ENCODE measurements at places on chromosomes 3 and 15.

DNA sequence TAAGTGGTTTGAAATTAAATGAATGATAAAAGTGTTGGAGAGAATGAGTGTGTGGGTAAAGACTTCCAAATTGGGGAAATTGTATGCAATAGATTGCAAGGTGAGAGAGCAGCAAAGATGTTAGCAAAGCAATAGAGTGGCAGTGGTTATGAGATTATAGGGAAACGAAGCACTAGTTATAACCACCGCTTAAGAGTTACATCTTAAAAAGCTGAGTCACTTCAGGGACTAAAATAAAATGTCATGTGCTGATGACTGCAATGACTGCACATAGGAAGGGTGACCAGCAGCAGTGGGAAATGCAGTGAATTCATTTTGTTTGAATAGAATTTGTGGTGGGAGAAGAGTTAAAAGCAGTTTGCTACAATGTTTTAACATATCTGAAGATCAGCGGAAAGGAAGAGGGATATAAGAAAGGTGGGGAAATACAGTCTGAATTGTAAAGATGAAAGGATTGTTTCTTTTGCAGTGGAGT lies 127.3 kb downstream of the RAP2B start:
- DNase-seq, result no peak

- no peak for DNase-seq
These were observed 14.3 kb upstream of the IL20RB start for GRCh38 chr3:136943436-136943835.

GRCh38 chr3:8555113-8555661 lies 53.6 kb downstream of the LMCD1 start:
- DNase-seq, result no peak

GRCh38 chr3:141656771-141657170 lies 81.3 kb upstream of the RNF7 start:
- no peak for DNase-seq

GRCh38 chr3:30222441-30222840 lies 384.0 kb upstream of the TGFBR2 start:
- no peak for DNase-seq

- DNase-seq, result no peak
These were observed 15.9 kb downstream of the CXCR6 start for GRCh38 chr3:45959201-45959600.

DNA sequence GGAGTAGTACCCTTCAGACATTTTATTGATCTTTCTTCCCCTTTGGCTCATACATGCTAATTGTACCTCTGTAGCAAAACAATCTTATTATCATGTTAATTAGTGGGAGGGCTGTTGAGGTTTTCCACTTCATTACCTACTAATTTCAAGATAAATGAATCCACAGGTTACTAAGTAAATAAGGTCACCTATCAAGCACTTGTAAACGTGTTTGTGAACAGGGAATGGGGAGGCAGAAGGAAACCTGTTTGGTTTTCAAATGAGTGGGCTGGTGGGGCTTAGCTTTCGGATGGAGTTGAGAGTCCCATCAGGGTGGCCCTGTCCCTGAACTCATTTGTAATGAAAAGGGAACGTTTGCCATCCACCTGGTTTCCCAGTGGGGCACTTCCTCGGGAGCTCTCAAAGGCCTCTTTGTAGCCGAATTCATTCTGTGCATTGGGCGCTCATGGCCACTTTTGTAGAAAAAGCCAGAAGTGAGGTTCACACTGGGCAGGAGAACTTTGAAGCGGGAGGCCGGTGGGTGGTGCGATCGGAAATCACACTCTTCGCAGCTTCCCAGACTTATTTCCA lies 419.8 kb upstream of the NR2F2 start:
- peak; percentile 0 for DNase-seq

DNA sequence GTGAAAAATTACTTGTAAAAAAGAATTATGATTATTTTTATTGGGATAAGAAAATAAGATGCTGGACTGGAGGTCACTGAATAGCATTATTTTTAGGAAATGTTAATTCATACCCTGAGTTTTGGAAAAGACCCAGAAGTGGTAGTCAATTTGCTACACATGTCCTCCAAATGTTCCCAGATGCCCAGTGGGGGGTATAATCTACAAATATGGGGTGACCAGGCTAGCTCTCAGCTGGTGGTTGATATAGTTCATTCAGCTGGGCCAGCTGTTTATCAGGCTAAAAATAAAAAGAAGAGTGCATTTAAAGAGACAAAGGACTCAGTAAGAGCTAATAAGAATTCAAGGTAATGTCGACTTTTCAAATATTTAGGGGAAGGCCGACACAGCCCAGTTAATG lies 402.0 kb upstream of the GOLIM4 start:
- no peak for DNase-seq

- DNase-seq, result no peak
These were observed 993 bp downstream of the PLCL2 start for GRCh38 chr3:16885593-16886302.

GRCh38 chr3:14789221-14789620 lies 29.5 kb upstream of the FGD5 start:
- DNase-seq, result no peak

GRCh38 chr15:100931143-100931890 lies 12.2 kb downstream of the LRRK1 start:
- DNase-seq, result no peak

DNA sequence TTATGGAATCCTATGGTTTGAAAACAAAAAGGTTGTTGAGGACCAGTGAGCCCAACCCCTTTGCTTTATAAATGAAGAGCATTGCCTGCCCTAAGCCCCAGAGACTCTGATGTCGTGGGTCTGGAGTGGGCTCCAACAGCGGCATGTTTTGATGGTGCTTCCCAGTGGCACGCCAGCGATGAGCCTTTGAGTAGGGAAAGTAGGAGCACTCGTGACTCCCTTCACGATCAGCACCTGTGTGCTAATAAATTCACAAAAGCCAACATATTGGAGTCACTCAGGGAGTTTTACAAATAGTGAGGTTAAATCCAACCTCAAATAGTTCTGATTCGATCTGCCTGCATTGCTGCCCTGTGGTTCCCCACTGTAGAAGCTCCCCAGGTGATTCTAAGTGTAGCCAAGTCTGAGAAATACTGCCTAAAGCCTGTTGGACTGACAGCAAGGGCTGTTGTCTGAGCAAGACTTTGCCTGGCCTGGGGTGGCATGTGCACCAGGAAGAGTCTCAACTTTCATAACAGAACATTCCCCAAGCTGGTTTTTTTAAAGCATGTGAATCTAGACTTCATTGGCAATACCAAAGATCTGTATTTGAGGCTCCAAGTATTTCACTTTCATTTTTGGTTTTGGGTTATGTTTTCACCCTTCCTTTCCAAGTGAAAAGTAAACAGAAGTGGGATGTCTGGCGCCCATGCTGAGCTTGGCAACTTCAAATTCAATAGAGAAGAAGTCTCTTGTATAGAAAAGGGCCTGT lies 9.9 kb downstream of the CCR5 start:
- no peak for DNase-seq

DNA sequence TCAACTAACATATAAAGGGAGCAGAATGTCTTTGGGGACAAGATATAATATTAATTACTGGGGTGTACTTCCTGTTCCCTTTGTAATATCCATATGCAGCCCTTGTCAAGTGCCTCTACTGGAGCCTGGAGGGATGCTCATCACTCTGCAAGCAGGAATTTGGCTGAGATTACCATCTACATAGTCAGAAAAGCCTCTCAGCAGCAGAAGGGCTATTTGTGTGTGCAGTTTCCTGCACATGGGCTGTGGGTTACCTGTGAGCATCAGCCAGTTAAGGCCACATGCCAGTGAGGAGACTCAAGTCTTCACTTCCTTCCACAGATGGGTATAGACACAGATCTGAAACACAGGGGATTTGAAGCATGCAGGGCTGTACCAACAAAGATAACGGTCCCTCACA lies 278.1 kb upstream of the PLSCR5 start:
- DNase-seq, result no peak

- no peak for DNase-seq
These were observed 166.9 kb upstream of the FAM3D start for GRCh38 chr3:58833491-58833890.

DNA sequence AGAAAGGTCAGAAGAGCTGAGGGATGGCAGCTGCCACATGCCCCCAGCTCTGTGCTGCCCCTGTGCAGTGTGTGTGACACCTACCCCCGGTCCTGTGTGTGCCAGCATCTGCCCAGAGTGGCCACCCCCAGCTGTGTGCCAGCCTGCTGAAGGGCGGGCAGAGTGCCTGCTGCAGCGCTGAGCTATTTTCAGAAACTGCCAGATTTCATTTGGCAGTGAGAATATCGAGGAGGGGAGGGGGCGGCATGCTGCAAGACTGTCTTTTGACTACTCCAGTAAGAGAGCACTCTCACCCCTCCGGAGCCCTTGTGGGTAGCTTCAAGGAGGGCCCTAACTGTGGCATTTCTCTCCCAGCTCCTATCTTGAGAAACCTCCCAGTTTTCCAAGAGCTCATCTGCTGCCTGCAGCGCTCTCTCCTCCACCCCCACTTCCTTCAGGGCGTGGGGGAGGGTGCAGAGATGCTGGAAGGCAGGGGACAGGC lies 25.2 kb upstream of the DOCK3 start:
- DNase-seq, result no peak

DNA sequence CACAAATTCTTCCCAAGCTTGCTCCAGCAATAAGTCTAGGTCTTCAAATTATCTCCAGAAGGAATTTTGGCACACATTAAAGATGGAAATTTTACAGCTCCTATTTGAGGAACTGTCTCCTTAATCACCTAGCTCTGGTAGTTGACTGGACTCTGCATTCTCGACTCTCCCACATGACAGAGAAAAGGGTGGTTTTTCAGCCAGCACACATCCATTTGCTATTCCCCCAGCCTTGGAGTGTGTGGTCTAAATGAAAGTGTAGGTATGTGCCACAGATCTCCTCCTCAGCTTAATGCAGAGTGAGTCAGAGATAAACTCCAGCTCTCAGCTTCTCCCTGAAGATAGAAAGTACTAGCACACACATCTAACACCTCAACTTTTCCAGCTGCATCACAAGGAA lies 62.2 kb upstream of the ALCAM start:
- no peak for DNase-seq

DNA sequence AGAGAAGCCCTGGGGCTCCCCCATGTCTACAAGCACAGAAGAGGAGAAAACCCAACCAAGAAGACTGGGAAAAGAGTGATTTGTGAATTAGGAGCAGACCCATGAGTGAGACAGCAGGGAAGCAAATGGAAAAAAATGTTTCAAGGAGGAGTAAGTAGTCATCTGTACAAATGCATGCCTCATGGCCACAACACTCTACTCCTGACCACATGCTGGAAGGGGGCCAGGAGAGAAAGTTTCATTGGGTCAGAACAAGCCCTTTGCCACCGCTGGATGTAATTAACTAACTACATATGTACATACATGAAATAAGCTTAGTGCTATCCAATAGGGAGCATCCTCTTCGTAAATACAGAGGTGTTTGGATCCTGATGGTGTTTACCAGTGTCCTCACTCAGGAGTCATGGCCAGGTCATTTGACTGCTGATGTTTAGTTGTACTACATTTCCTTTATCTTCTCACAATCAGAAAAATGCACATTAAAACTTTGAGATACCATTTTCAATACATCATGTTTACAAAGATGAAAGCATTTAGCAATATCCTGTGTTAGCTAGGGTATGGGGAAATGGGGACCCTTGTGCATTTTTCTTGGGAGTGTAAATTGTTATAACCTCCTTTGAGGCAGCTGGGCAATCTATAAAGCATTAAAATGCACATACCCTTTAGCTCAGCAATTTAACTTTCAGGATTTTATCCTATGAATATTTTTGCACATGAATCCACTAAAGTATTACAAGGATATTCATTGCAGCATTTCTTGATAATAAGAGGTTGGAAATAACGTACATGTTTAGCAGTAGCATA lies 27.1 kb downstream of the CLRN1 start:
- DNase-seq, result no peak

GRCh38 chr3:136250903-136251460 lies 842 bp downstream of the PCCB start:
- DNase-seq, result no peak

GRCh38 chr15:101526442-101526841 lies 36.9 kb upstream of the PCSK6 start:
- no peak for DNase-seq

GRCh38 chr3:121542924-121543323 lies 2.9 kb downstream of the POLQ start:
- no peak for DNase-seq

- no peak for DNase-seq
These were observed 50.9 kb upstream of the MAP3K13 start for GRCh38 chr3:185311991-185312390.

GRCh38 chr15:45186771-45187577 lies 792 bp downstream of the SHF start:
- DNase-seq, result no peak

DNA sequence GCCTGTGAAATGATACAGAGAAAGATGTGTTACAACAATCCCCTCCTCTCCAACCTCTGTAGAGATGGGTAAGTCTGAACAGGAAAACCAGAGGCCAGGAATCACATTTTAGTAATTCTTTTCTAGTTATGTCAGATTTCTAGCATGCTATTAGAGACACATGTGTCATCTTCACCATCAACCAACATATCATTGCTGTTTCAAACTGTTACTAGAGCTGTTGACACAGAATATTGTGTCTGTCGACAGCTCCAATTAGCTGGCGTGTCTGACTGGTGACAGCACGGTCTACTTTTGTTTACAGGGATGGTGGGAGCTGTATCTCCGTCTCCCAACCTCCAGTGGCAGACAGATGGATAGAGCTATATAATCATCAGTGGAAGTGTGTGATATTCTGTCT lies 393.2 kb downstream of the SOX2 start:
- DNase-seq, result no peak

DNA sequence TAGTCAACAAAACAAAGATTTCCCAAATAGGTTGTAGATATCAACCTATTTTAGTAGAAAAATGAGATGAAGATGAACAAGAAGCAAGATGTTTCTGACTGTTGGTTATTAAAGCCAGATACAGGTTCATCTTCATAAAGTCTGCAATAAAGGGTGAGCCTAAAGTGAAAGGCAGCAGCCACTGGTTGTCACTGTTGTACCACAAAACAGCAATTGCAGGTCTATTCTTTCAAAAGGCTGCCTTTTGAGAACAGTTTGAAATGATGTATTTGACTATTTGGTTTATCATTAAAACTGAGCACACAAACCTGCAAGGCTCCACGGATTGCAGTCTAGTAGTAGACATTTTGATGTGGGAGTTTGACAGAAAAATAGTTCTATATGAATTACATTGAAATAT lies 543.4 kb downstream of the GBE1 start:
- DNase-seq, result peak; percentile 3

- no peak for DNase-seq
These were observed 130.8 kb downstream of the CPNE4 start for GRCh38 chr3:131903988-131904415.

GRCh38 chr15:75685195-75685594 lies 27.5 kb downstream of the CSPG4 start:
- no peak for DNase-seq

GRCh38 chr15:78671626-78672211 lies 30.7 kb upstream of the CHRNB4 start:
- DNase-seq, result peak; percentile 39

DNA sequence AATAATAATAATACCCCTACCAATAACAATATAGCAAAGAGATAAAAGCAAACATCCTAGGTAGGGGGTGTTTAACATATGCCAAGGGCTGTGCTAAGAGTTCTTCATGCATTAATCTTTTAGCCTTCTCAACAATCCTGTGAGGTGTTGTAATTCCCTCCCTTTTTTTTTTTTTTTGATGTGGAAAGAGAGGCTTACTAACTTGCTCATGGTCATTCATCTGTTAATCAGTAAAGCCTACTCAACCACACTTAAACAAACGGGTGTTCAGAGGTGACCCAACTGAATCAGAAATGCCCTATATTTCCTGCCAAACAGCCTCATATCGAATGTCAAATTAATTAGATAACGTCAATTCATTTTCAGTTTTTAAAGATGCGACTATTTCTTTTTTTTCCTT lies 232.1 kb downstream of the CTNNB1 start:
- DNase-seq, result no peak

Measured in NCI-H748 treated with DMSO at 0.1 percent for 48 hours (cell line).